ENCODE measurements at places on chromosomes 1 and 21.

GRCh38 chr1:168673974-168674683 lies 54.9 kb downstream of the DPT start:
- DNase-seq = no peak

- DNase-seq = no peak
Observed at GRCh38 chr21:26941421-26941820, 25.5 kb downstream of the ADAMTS5 start.

DNA sequence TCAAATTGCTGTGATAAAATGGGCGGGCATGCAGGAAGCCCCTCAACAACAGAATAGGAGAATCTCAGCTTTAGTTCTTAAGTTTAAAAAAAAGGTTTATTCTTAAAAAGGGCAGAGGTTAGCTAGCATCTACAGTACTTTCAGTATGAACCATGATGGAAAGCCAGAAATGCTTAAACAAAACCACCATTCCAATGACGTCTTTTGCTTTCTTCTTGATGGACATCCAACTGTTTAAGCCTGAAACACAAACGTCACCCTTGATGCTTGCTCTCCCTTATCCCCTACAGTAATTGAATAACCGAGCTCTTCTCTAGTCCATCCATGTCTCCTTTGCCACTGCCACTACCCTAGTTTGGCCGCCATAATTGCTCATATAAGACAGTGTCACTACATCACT lies 25.7 kb downstream of the TAF5L start:
- no peak for DNase-seq

DNA sequence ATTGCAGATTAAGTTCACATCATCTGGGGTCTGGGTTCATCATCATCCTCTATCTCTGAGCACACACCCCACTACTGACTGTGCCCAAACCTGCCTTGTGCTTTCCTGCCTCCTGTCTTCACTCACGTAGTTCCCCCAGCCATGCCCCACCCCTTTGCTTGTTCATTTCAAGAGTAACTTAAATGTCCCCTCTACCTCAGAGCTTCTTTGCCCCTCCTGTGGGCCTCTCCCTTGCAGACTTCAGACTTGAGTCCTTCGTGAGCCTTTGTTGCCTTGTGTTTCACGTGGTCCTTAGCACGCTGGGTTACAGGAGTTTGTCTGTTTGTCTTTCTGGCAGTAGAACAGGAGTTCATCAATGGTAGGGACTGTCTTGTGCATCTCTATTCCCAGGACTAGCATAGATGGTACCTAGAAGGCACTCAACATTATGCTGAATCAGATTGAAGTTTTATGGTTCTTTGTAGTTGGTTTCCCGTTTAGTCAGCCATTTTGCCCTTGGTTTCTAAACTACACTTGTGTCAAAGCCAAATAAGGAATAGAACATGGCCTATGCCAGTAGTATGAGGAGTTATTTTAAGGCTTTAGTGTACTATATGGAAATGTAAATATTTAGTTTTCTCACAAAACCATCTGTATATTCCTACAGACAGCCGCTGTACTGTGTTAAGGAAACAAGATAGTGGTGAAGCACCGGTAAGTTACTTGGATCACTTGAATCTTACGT lies 86.2 kb downstream of the TTC3 start:
- no peak for DNase-seq

DNA sequence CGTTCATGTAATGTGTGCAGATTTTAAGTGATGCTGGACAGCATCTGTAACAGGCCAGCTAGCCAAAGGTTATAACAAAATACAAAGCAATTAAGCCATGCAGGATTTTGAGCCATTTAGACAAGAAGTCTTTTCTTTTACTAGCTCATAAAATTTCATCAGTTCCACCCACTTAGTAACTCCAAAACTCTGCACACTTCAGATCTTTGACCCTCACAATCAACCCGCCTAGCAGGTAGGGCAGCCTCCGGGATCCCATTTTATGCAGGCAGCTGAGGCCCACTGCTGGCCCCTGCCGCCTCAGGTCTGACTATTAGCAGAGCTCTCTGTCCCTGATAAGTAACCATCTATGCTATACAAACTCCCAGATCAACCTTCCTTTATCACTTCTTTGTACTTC lies 9.2 kb downstream of the LBR start:
- DNase-seq = no peak

DNA sequence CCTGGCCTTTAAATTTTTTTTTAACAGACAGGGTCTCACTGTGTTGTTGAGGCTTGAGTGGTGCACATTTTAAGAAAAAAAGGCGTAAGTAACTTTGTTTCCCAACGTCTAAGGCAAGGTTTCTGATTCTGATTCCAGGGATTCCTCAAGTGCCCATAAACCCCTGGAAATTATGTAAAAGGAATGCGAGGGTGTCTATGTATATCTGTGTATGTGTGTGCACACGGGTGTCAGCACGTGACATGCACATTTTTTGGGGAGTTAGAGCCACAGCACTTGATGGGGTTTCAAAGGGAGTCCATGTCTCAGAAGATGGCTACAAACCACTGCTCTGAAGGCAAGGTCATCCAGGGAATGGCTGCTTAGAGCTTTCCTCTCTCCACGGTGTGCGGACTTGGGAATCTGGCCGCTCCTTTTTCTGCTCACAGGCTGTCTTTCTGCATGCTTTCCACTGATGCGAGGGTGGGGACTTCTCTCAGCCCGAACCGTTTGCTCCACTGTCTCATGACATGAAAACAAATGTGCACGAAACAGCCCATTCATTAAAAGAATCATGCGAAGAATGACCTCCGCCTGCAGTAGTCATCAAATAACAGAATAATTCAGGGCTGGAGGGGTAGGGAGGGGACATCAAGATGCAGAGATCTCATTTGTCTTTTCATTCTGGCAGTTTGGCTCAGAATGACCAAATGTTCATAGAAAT lies 18.7 kb upstream of the RERE start:
- DNase-seq = no peak

DNA sequence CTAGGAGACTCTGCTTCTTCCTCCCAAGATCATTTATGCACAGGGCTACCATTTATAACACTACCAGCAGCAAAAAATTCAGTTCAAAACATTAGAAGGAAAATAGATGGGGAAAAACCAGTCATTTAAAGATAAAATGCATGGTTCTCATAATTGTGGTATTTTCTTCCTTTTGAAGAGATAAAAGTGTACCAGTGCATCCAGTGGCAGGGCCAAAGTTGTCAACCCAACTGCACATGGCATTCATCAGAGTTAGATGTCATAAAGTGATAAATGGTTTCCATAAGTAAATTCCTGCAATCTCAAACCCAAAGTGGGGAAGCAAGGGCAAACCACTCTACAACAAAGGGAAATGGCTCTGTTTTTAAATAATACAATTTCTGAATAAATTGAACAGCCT lies 119.1 kb upstream of the DMRTA2 start:
- no peak for DNase-seq

GRCh38 chr1:96722958-96723357 lies 1.4 kb downstream of the PTBP2 start:
- no peak for DNase-seq

DNA sequence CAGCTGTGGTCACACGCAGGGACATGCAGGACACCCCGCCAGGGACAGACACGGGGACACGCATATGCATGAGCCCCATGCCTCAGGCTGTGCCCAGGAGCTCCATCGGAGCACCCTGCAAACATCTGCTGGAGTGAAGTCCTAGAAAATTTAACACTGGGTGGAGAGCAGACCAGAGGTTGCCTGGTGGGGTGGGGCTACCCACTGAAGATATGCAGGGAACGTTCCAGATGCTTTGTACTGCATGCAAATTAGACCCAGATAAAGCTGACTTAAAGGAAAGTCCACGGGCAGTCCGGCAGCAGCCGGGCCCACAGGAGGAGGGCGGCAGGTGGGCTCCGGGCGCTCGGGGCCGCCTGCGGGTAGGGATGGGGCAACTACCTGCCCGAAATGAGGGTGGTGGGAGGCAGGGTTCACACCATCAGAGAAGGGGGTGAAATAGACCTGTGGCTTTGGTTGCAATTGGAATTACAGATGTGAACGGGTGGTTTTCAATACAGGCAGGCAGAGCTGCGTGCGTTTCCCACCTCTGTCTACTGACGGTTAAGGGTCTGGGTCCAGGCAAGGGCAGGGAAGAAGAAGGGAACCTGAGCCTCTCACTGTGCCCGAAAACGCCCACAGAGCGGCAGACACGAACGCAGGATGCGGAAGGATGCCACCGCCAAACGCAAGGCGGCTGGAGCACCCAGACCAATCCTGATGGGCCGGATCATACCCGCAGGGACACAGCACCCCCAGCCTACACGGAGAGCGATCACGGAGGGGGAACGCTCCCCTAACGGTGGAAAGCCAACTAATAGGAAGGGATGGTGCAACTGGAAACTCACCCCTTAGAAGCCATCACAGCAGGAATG lies 21.0 kb downstream of the CFAP74 start:
- DNase-seq = no peak

DNA sequence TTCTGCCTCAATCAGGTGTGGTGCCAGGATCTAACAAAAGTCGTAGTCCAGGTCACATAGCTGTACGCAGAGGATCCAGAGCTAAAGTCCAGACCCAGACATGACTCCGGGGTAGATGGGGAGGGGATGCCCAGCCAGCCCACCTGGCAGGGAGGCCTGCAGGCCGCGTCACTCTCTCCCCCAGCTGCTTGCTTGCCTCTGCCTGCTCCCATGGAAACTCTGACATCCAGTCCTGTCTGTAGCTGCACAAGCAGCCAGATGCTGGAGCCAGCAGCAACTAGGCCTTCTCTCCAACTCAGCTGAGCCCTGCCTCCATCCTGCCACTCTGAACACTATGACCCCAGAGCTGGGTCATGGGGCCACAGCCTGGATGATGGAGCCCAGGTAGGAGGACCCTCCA lies 8.1 kb downstream of the COL8A2 start:
- DNase-seq = no peak

DNA sequence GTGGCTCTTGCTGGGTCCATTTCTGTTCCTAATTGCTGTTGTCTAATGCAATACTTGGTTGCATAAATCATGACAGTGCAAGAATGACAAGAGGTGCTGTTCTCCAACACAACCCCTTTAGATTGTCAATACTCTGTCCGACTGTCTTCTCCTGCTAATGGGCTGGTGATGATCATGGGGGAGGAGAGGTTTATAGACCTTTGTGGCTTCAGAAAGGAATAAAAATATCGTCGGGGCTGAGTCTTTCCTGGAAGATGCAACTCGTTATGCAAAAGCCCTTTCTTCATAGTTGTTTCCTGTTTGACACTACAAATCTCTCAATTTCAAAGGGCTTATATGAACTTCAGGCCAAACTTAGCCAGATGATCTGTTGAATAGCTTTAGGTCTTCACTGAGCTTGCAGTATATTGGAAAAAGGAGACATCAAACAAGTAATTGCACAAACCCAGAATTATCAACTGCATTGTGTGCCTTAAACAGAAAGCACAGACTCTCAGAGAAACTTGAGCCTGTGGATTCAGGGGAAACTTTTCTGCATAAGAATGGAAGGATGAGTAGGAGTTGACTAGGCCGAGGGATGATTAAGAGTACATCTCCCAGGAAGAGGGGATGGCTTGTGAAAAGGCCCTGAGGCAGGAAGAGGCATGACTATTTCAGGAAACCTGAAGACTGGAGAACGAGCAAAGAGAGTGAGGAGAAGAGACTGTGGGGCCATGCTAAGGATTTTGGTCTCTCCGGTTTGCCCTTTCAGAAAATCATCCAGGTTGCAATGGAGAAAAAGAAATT lies 107.6 kb downstream of the TSEN15 start:
- DNase-seq = no peak

DNA sequence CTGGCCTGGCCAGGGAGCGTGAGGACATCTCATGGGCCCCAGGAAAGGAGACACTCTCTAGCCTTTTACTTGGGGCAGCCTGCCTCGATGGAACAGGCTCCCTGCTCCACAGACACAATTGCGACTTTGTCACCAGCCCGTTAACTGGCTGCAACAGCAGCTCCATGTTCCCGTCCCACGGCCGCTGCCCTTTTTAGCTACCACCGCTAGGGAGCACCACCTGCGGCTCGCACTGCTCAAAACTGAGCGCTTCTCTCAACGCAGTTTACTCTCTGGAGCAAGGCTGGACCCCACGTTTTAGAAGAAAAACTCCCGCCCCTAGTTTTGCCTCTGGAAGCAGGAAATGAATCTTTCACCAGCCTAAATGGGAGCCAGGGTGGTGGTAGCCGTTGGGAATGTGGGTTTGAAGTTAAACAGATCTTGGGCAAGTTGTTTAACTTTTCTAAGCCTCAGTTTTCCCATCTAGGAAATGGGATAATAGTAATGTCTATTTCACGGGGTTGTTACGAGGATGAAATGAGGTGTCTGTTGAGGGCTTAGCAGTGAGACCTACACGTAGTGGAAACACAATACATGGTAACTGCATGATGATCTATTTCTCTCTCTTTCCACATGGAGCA lies 3.5 kb upstream of the LRRC38 start:
- no peak for DNase-seq

DNA sequence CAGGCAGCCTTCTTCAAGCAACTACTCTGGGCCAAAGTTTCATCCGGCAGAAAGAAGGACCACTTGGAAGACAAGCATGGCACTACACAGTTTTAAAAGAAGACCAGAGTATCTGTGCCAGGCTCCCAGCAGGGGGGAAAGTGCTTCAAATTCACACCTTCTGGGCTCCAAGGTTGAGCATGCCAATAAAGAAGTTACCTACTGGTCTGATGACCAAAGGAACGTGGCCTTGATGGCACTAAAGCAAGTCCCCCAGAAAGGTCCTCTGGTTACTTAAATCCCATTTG lies 73.5 kb downstream of the CD46 start:
- no peak for DNase-seq

DNA sequence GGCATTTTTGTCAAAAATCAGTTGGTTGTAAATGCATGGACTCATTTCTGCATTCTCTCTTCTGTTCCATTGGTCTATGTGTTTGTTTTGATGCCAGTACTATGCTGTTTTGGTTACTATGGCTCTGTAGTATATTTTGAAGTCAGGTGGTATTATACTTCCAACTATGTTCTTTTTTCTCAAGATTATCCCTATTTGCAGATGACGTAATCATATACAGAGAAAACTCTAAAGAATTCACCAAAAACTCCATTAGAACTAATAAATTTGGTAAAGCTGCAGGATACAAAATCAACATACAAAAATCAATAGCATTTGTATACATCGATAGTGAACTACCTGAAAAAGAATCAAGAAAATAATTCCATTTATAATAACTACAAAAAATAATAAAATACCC lies 253.1 kb upstream of the NEGR1 start:
- no peak for DNase-seq

DNA sequence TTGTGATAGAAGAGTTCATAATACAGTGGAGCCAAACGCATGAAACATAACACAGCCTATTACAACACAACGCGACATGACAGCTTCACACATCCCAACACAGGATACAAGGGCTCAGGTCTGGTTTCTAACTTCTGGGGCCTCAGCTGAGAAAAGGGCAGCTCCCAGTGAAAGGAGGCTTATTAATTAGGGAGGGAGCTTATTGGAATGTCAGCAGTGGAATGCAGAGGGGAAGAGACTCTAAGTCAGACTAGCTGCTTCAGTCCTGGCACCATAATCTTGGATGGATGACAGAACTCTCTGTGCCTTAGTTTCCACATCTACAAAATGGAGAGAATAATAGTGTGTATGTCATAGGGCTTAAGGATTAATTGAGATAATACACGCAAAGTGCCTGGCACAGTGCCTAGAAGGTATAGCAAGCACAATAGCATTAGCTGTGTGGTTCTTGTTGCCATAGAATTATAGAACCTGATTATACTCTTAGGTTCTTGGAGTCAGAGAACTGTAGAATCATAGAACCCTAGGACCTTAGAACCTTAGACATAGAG lies 22.7 kb upstream of the SLC2A1 start:
- DNase-seq = no peak
